ENCODE measurements at places on chromosomes 3 and 15.

DNA sequence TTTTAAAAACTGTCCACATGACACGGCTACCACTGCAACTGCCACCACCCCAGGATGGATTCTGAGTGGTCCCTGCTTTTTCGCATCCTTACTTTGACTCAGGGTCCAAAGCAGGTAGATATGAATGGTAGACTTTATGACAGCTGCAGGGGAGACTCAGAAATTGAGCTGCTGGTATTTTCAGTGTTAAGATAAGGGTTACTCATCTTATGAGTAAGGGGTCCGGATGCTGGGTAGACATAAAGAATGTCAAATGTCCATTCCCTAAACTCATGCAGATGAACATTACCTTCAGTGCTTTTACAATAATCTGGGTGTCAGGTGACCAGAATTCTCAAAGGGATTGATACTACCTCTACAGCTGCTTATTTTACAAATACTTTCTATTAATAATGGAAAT lies 25.9 kb upstream of the BBX start:
- DNase-seq: no peak

DNA sequence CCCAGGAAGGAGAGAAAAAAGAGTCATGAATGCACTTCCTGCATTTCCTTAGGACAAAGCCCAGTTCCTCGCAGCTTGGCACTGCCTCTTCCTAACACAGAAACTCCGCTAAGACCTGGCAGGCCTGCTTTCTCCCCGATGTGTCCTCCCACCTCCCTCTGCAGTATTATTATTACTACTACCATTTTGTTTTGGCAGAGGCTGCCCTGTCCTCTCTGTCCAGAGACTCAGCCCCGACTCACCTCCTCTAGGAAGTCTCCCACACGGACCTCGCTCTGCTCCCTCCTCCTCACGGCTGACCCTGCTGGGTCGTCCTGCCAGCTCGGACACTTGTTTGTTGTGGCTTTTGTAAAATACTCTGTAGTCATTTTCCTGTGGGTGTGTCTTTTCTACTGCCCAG lies 107.2 kb upstream of the HACD2 start:
- no peak for DNase-seq

DNA sequence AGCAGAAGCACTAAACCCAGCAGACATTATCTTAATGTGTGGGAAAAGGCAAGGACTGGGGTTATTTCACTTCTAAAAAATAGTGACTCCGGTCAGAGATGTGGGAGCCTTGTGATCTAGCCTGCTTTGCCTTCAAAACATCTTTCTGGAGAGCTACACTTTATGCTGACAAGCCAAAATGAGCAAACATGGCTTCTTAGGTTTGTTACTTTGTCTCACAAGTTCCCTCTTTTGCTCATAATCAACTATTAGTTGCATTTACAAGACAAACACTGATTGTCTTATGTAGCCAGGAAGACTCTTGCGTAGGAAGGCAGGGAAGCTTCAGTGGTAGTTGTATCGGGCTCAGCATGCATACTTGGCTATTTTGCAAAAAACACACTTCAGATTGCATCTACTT lies 129.2 kb downstream of the NUP210 start:
- DNase-seq: no peak

DNA sequence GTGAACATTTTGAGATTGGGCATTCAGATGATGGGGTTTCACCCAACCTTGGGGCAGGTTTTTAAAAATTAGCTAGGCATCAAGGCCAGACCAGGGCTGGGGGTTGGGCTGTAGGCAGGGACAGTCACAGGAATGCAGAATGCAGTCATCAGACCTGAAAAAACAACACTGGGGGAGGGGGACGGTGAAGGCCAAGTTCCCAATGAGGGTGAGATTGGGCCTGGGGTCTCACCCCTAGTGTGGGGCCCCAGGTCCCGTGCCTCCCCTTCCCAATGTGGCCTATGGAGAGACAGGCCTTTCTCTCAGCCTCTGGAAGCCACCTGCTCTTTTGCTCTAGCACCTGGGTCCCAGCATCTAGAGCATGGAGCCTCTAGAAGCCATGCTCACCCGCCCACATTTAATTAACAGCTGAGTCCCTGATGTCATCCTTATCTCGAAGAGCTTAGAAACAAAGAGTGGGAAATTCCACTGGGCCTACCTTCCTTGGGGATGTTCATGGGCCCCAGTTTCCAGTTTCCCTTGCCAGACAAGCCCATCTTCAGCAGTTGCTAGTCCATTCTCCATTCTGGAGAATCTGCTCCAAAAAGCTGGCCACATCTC lies 6.1 kb downstream of the RHO start:
- DNase-seq: no peak

DNA sequence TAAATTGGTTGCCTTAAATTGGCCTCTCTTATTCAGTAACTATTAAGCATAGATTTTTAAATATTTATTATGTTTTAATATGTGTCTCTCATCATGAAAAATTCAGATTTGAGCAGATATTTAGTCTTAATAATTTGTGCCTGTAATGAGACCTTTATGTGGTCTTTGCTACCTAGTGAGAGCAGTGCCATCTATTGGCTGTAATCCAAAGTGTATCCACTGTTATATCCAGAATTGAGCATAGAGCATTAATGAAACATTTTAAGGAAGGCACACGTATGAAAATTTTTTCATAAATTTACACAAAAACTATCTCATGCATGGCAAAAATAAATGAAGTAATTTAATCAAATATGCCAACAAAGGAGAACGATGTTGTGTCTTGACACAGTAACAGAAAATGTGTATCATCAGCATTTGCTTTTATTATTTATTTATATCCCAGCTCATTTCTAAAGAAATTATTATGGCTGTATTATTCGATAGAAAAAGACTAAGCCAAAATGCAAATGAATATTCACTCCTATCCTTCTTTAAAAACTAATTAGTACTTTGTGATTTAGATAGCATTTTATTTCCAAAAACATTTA lies 203.5 kb downstream of the RSRC1 start:
- no peak for DNase-seq

DNA sequence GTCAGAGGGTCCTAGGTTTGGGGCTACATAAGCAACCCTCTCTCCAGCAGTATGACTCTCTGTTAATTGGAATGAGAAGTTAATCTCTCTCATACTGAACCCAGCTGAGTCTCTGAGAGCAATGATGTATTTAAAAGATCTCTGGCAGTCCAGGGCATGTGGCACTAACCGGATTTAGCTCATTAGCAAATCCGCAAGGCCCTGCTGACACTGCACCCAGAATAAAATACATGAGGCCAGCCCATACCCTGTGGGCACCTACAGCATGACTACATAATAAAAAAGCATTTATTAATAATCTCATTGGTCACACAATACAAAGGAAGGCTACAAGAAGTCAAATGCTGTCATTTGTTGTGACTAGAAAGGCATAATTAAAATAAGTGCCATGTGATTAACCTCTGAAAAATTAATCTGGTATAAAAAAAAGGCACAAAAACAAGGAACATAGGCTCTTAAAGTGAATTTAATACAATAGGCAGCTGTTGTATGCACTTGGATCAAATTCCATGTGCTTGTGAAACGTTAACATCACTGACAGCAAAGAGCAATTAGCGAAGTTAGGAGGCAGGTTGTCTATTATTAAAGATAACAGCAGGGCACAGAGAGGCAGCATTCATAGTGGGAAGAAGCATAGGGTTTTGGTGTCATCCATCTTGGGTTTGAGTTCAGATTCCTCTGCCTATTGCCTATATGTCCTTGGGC lies 381.2 kb downstream of the WDR72 start:
- DNase-seq: no peak

GRCh38 chr15:60835974-60836373 lies 357.0 kb upstream of the ICE2 start:
- DNase-seq: no peak

GRCh38 chr3:129449279-129450115 lies 9.5 kb downstream of the IFT122 start:
- DNase-seq: no peak

GRCh38 chr15:60070838-60071493 lies 66.9 kb downstream of the FOXB1 start:
- DNase-seq: no peak

GRCh38 chr3:160401291-160402095 lies 2.0 kb downstream of the SMC4 start:
- DNase-seq: no peak

- DNase-seq: no peak
These were observed 422.7 kb upstream of the CFAP20DC start for GRCh38 chr3:59472541-59472940.

- no peak for DNase-seq
These were observed 76.8 kb upstream of the CHRNA7 start for GRCh38 chr15:31953478-31953877.

- DNase-seq: no peak
These were observed 238.0 kb downstream of the XXYLT1 start for GRCh38 chr3:195032955-195033354.

DNA sequence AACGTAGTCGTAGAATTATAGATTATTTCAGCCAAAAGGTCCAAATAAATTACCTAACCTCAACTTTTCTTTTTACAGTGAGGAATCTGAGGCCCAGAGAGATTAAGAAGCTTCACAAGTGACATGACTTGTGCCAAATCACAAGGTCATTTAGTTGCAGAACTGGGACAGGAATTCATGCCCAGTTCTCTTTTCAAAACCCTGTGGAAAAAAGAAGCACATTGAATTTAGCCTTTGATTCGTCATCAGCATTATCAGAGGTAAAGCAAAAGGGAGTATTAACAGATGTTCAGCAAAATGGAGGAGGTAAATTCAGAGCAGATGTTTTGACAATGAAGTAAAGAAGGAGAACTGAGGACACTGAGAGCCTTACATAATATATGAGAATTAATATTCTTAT lies 4.5 kb downstream of the SERPINI2 start:
- DNase-seq: no peak

- no peak for DNase-seq
These were observed 10.2 kb downstream of the GAP43 start for GRCh38 chr3:115633467-115633866.

DNA sequence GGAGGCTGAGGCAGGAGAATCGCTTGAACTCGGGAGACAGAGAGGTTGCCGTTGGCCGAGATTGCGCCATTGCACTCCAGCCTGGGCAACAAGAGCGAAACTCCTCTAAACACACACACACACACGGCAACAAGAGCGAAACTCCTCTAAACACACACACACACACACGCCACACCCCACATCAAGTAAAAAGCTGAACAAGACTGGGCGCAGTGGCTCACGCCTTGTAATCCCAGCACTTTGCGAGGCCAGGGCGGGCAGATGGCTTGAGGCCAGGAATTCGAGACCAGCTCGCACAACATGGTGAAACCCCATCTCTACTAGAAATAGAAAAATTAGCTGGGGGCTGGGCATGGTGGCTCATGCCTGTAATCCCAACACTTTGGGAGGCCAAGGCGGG lies 49.0 kb downstream of the HOMER2 start:
- DNase-seq: no peak

DNA sequence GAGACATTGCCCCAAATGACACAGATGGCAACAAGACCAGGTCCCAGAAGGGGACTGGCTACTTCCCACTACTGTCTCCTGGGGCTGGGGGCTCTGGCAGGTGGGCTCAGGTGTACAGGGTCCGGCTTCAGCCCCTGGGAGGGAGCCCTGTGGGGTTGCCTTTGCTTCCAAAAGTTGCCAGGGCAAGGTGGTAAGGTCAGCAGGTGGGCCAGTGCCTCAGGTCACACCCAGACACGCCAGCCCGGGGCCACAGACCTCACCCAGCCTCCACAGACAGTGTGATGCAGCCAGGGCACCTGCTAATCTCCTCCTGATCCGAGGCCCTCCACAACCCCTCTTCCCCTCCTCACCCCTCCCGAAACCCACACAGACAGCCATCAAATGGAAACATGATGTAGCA lies 7.5 kb downstream of the OXTR start:
- no peak for DNase-seq

Measured in stimulated activated CD8-positive, alpha-beta memory T cell treated with anti-CD3 and anti-CD28 coated beads, Interleukin-7, amount 100 ng/mL, for 48 hours (primary cell).